ENCODE measurements at places on chromosomes 3 and 15. TPM values are rescaled to one million over a fixed set of nuclear protein-coding genes. Genes with fewer than 3 reads are reported as not detected.
A peak's percentile ranks its signal among the peaks of the same experiment; 100 is the strongest.

DNA sequence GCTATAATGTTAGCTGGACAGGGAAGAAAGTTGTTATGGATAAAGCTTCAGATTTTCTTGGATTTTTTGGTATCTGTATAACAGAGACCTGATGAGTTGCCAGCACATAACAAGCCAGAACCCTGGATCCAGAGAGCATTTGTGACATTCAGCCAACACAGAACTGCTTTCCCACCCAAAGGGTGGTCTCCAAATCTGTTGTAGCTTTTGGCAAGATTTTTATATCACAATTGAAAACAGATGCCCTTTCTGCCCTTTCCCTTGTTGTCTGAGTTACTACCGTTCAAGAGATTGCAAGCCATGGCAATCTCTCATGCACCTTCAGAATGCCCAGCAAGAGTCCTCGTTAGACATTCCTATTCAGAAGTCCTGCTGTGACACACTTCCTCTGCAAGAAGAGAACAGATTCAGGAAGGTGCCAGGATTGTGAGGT lies 107.6 kb upstream of the FGF7 start:
- peaks cover 6% of the 10 kb centered on the region for H3K4me1 ChIP-seq
- DNase-seq: no peak
- H3K36me3 ChIP-seq: peaks cover 25% of the 10 kb centered on the region
- no peak overlapping the region for H3K4me3 ChIP-seq

Gene TM4SF18
- total RNA-seq: not detected

- no peaks in the 10 kb centered on the region for H3K27me3 ChIP-seq
- no peak overlapping the region for H3K4me3 ChIP-seq
- no peak for DNase-seq
- H3K4me1 ChIP-seq: peaks cover 8% of the 10 kb centered on the region
- peaks cover 34% of the 10 kb centered on the region for H3K36me3 ChIP-seq
- H3K27ac ChIP-seq: no peak overlapping the region
Observed at GRCh38 chr3:39096775-39097174, 10.7 kb downstream of the GORASP1 start.

- no peak overlapping the region for H3K27ac ChIP-seq
- H3K4me3 ChIP-seq: no peak overlapping the region
Observed at GRCh38 chr3:15319575-15319974, 12.8 kb downstream of the SH3BP5 start.

Gene ZBTB47
- total RNA-seq: 1.4 TPM

Gene SEMA5B
- total RNA-seq: not detected

- no peaks in the 10 kb centered on the region for H3K4me1 ChIP-seq
- no peak for DNase-seq
- no peak overlapping the region for H3K27ac ChIP-seq
- H3K36me3 ChIP-seq: no peaks in the 10 kb centered on the region
- H3K4me3 ChIP-seq: no peak overlapping the region
Observed at GRCh38 chr3:182117583-182117982, 405.9 kb downstream of the SOX2 start.

- no peak overlapping the region for H3K4me3 ChIP-seq
- no peaks in the 10 kb centered on the region for H3K27me3 ChIP-seq
- peaks cover 41% of the 10 kb centered on the region for H3K36me3 ChIP-seq
- H3K27ac ChIP-seq: no peak overlapping the region
- H3K4me1 ChIP-seq: peaks cover 60% of the 10 kb centered on the region
- no peak for DNase-seq
Observed at GRCh38 chr15:101162701-101163483, 89.0 kb downstream of the CHSY1 start.

DNA sequence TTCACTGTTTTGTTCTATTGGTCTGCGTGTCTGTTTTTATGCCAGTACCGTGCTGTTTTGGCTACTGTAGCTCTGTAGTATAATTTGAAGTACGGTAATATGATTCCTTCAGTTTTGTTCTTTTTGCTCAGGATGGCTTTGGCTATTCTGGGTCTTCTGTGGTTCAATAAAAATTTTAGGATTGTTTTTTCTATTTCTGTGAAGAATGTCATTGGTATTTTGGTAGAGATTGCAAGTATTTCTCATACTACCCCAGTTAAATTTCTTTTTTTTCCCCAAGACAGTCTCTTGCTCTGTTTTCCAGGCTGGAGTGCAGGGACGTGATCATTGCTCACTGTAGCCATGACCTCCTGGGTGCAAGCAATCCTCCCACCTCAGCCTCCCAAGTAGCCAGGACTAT lies 53.4 kb downstream of the STARD9 start:
- H3K27ac ChIP-seq: no peak overlapping the region
- no peaks in the 10 kb centered on the region for H3K4me1 ChIP-seq
- H3K4me3 ChIP-seq: no peak overlapping the region
- no peak for DNase-seq
- no peaks in the 10 kb centered on the region for H3K36me3 ChIP-seq
- no peaks in the 10 kb centered on the region for H3K27me3 ChIP-seq

DNA sequence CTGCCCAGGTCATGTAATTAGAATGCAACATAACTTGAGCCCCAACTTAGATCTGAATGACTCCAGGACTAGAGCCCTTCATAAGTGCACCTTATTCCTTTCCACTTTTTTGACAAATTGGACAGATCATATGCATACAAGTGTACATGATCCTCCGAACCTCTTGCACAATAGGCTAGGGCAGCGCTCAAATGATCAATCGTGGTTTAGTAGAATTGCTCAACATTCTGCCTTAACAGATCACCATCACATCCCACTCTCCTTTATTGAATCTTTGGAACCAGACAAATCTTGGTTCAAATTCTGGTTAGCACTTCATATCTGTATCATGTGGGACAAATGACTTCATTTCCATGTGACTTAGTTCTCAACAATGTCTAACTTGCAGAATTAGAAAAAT lies 106.8 kb upstream of the CDIN1 start:
- no peaks in the 10 kb centered on the region for H3K4me1 ChIP-seq
- H3K27ac ChIP-seq: no peak overlapping the region
- H3K36me3 ChIP-seq: no peaks in the 10 kb centered on the region
- no peak for DNase-seq

GRCh38 chr3:11096266-11097139 lies 57.8 kb upstream of the HRH1 start:
- peak overlapping the region; percentile 8 for H3K4me3 ChIP-seq
- DNase-seq: peak; percentile 39
- H3K4me1 ChIP-seq: peaks cover 21% of the 10 kb centered on the region
- H3K27ac ChIP-seq: no peak overlapping the region

- no peak overlapping the region for H3K4me3 ChIP-seq
- H3K27ac ChIP-seq: no peak overlapping the region
- no peaks in the 10 kb centered on the region for H3K36me3 ChIP-seq
- peaks cover 2% of the 10 kb centered on the region for H3K27me3 ChIP-seq
Observed at GRCh38 chr3:153094386-153094785, 67.6 kb upstream of the RAP2B start.

- no peak overlapping the region for H3K27ac ChIP-seq
- H3K4me3 ChIP-seq: no peak overlapping the region
- H3K27me3 ChIP-seq: peaks cover 12% of the 10 kb centered on the region
- no peaks in the 10 kb centered on the region for H3K4me1 ChIP-seq
- no peak for DNase-seq
- H3K36me3 ChIP-seq: no peaks in the 10 kb centered on the region
Observed at GRCh38 chr3:133404920-133405319, 5.1 kb downstream of the BFSP2 start.

DNA sequence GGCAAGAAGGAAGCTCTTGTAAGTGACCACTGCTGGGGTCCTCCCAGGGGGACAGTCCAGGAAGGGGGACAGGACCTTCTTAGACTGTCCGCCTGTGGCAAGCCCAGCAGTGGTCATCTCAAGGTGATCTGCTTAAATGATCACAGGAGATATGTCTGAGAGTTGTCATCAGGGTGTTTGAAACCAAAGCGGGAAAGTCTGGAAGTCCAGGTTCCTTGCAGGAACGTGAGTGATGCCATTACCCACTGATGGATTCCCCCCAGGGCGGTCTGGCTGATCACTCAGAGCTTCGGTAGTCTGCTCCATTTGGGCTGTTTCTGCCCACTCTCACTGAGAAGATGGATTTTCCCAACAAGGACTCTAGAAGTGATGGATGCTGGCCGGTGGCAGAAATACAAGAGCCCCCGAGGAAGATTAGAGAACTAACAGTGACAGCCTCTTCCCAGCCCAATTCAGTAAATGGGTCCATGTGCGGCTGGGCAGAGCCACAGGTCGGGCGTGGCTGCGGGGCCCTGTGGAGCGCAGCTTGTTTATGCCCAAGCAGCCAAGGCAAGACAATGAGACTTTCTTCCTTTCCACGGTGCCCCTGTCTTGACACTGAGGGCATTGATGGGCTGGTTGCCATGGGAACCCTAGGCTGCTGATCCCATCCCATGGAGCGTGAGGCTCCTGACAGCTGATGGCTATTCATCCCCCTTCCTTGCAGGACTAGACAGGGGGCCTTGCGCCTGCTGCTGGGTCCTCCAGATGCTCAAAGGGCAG lies 9.5 kb downstream of the PCSK6 start:
- H3K36me3 ChIP-seq: no peaks in the 10 kb centered on the region
- H3K27me3 ChIP-seq: peaks cover 3% of the 10 kb centered on the region
- no peak overlapping the region for H3K4me3 ChIP-seq

Gene BNC1
- total RNA-seq: not detected

- DNase-seq: no peak
- H3K4me1 ChIP-seq: no peaks in the 10 kb centered on the region
- peaks cover 8% of the 10 kb centered on the region for H3K27me3 ChIP-seq
- no peaks in the 10 kb centered on the region for H3K36me3 ChIP-seq
- no peak overlapping the region for H3K27ac ChIP-seq
Observed at GRCh38 chr3:157526036-157526435, 22.8 kb upstream of the VEPH1 start.

- peaks cover 12% of the 10 kb centered on the region for H3K4me1 ChIP-seq
- H3K27ac ChIP-seq: no peak overlapping the region
- H3K4me3 ChIP-seq: no peak overlapping the region
- no peaks in the 10 kb centered on the region for H3K36me3 ChIP-seq
- H3K27me3 ChIP-seq: peaks cover 35% of the 10 kb centered on the region
Observed at GRCh38 chr15:66866656-66867055, 164.6 kb downstream of the SMAD6 start.

DNA sequence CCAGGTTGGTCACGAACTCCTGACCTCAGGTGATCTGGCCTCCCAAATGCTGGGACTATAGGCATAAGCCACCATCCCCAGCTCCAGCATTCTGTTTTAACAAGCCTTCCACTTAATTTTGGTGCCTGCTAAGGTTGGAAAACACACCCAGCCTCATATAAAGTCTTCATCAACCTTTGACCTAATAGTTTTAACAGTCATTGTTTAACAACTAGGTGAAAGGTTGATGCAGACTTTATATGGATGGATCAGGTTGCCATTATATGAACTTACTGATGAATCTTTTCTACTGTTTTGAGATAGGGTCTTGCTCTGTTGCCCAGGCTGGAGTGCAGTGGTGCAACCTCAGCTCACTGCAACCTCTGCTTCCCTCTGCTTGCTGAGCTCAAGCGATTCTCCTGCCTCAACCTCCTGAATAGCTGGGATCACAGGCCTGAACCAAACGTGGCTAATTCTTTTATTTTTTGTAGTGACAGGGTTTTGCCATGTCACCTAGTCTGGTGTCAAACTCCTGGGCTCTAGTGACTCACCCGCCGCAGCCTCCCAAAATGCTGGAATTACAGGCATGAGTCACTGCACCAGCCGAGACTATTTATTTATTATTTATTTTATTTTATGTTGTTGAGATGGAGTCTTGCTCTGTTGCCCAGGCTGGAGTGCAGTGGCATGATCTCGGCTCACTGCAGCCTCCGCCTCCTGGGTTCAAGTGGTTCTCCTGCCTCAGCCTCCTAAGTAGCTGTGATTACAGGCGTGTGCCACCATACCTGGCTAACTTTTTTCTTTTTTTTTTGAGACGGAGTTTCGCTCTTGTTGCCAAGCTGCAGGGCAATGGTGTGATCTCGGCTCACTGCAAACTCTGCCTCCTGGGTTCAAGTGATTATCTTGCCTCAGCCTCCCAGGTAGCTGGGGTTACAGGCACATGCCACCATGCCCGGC lies 3.1 kb upstream of the RPAP1 start:
- no peaks in the 10 kb centered on the region for H3K27me3 ChIP-seq
- DNase-seq: no peak
- H3K36me3 ChIP-seq: no peaks in the 10 kb centered on the region
- no peak overlapping the region for H3K27ac ChIP-seq
- H3K4me1 ChIP-seq: peaks cover 17% of the 10 kb centered on the region
- H3K4me3 ChIP-seq: no peak overlapping the region

DNA sequence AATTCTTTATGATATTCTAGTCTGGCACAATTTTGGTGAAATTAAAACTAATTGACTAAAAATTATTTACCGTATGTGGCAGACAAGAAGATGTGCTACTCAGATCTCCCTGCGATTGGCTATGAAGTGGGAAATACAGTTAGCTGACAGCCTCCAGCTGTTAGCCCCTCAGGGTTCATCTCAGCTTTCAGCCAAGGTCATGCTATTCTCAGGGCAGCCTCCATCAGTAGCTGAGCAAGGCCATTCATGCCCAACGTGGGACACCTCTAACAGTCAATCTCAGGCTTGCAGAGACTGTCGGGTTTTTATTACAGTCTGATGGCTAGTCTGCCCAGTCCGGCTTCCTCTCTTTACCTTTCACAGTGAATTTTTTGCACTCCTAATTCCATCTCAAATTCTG lies 6.7 kb downstream of the PARP9 start:
- H3K4me1 ChIP-seq: peaks cover 58% of the 10 kb centered on the region
- no peak for DNase-seq
- H3K4me3 ChIP-seq: no peak overlapping the region
- no peaks in the 10 kb centered on the region for H3K27me3 ChIP-seq
- peaks cover 60% of the 10 kb centered on the region for H3K36me3 ChIP-seq

GRCh38 chr3:189586941-189587663 lies 44.1 kb upstream of the TP63 start:
- H3K4me1 ChIP-seq: peaks cover 14% of the 10 kb centered on the region
- H3K27me3 ChIP-seq: peaks cover 8% of the 10 kb centered on the region
- no peak overlapping the region for H3K4me3 ChIP-seq
- H3K27ac ChIP-seq: peak overlapping the region; percentile 55

Gene TMEM207
- not detected for total RNA-seq

- H3K4me1 ChIP-seq: no peaks in the 10 kb centered on the region
- no peaks in the 10 kb centered on the region for H3K36me3 ChIP-seq
- H3K27me3 ChIP-seq: no peaks in the 10 kb centered on the region
- no peak overlapping the region for H3K4me3 ChIP-seq
Observed at GRCh38 chr3:159443266-159443665, 545.4 kb upstream of the IL12A start.

DNA sequence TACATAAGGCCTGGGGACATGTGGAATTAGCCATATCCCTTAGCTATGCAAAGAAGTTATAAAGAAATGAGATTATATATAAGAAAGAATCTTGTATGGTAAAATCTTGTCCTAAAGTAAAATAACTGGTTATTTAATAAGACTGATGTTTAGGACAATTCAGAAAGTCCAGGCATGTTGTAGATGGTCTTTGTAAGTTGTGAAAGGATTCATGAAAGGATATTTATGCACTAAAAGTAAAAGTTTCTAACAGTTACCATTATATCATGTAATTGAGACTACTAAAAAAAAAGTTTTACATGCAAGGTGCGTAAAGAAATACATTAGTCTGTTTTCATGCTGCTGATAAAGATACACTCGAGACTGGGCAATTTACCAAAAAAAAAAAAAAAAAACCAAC lies 146.3 kb downstream of the FMN1 start:
- no peaks in the 10 kb centered on the region for H3K36me3 ChIP-seq
- no peaks in the 10 kb centered on the region for H3K4me1 ChIP-seq
- no peak overlapping the region for H3K27ac ChIP-seq
- H3K4me3 ChIP-seq: no peak overlapping the region

- H3K27ac ChIP-seq: no peak overlapping the region
- H3K4me3 ChIP-seq: no peak overlapping the region
- DNase-seq: no peak
- H3K36me3 ChIP-seq: no peaks in the 10 kb centered on the region
- no peaks in the 10 kb centered on the region for H3K27me3 ChIP-seq
Observed at GRCh38 chr3:335240-335639, 138.7 kb downstream of the CHL1 start.

- no peak overlapping the region for H3K4me3 ChIP-seq
- H3K4me1 ChIP-seq: peaks cover 71% of the 10 kb centered on the region
- no peaks in the 10 kb centered on the region for H3K27me3 ChIP-seq
Observed at GRCh38 chr3:183537295-183537730, 18.2 kb downstream of the KLHL6 start.
